ENCODE measurements at places on chromosomes 4 and X.
A peak's percentile ranks its signal among the peaks of the same experiment; 100 is the strongest.

DNA sequence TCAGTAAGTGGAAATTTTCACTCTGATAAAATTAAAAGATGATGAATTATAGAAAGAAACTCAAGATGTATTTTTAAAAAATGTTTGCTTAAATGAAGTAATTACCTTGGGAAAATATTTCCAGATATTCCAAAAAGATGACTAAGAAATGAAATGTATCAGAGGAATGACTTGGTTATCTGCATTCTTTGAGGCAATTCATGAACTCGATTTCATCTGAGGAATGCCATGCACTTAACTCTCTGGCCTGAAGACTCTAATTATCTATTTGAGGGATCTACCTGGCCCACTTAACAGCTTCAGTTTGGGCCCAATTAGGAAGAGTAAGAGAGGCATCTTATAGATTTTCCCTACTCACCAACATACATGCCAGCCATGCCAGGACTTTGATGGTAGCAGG, 182.3 kb downstream of the INPP4B start:
- no peak for DNase-seq

DNA sequence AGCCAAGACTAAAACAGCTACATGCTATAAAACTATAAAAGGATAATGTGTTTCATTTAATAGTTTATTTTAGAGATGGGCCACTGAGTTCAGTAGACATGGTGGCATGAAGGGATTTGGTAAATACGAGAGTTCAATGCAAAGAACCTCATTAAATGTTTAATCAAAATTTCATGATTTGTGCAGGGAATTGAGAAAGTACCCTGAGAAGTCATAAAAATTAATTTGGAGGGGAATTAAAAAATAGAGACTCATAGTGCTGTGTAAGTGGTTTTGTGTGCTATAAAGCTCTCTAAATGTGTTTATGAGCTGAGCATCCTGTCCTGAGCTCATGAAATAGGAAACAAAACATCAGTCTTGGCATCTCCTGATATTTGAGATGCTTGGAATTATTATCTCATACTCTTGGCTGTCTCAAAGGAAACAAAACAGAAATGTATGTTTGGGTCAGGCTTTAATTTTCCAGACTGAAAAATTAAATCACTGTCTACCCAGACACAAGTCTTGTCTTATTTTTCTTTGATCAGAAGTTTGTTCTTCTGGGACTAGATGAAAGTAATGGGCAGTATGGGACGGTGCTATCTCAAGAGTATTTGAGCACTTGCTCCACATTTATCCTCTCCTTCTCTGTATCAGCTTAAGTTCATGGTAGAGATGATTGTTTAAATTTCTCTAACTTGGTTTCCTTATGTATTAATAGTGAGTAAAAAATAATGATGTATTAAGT, 38.0 kb upstream of the EMCN start:
- DNase-seq, result no peak

DNA sequence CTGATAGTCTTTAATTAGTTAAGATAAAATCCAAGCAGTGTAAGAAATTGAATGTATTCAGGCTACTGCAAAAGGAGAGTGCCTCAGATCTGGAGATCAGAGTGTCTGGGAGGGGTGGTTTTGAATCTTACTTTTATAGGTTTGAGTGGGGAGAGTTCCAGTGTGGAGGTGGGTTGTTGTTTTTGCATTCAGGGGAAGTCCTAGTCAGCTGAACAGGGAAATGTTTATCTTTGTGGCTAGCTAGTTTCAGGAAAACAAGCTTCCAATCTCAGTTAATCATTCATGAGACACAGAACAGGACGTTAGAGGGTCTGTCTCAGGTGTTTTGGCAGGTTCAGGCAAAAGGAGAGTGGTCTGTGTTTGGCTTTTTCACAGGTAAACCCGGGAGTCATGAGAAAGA, 26.0 kb downstream of the ZNF81 start:
- no peak for DNase-seq

GRCh38 chrX:97714072-97714471, 830.4 kb downstream of the RPA4 start:
- DNase-seq, result no peak

GRCh38 chrX:109822861-109823260, 89.8 kb upstream of the ACSL4 start:
- no peak for DNase-seq

DNA sequence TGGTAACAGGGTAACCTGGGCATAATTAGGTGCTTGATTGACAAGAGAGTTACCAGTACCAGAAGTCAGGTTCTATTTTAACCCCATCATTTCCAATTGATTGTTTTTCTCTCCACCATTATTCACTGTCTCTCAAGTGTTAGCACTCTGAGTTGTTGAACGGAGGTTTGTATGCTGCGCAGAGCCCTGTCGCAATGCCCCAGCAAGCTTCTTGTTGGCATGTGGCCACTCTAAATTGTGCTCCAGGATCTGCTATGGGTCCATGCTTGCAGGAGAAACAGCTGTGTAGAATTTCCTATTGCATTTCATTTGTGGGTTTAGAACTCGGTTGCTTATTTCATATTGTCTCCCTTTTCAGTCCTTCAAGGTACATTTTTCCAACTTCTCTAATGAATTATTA, 98.2 kb downstream of the KLHL8 start:
- DNase-seq, result no peak

DNA sequence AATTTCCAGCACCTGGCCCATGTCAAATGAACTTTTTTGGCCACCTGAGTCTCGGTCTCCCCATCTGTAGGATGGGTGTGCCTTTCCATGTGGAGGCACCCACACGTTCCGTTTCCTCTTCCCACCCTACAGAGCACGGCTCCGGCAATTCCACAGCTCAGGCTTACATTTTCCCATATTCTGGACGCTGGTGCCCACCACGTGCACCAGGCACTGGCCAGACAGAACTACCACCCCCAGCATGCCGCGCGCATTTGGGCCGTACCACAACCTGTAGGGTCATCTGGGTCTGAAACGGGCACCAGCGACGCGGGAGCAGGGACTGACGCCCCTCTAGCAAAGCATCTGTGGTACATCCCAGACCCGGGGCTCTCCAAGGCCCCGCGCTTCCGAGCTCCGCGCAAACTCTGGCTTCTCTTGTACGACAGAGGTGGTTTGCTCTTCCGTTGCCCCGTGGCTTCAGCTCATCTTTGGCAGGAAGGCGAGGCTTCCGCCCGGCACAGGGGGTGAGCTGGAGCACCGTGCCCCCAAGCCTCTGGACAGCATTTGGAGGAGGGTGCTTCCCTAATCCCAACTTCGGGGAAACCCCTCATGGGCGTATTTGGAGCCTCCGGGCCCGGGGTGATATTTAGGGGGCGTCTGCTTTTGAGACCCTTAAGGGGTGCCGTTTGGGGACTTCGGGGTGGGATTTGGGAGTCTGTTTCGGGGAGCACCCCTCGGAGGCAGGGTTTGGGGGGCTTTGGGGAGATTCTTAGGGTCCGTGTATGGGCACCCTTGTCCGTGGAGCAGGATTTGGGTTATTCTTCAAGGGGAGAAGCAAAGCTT, 3.0 kb upstream of the UBA1 start:
- DNase-seq, result peak; percentile 78

DNA sequence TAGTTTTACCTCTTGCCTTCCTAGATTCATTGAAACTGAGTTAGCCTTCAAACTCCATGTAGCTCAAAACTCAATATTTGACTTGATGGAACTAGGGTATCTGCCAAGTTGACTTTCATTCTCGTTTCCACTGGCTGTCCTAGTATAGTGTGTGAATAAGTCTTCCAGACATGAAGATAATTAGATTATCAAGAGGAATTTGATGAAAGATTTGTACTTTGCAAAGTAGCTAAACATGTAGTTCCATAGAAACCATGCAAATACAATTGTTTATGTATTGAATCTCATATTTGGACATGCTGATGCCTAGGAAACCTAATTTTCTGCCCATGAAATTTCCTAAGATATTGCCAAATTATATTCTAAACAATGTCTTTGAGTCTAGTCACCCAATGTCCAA, 297.5 kb downstream of the ARHGAP24 start:
- DNase-seq, result no peak

- no peak for DNase-seq
Measured at GRCh38 chr4:89213382-89213701, 94.3 kb downstream of the GPRIN3 start.

GRCh38 chr4:174210952-174211490, 72.4 kb downstream of the FBXO8 start:
- DNase-seq, result no peak

DNA sequence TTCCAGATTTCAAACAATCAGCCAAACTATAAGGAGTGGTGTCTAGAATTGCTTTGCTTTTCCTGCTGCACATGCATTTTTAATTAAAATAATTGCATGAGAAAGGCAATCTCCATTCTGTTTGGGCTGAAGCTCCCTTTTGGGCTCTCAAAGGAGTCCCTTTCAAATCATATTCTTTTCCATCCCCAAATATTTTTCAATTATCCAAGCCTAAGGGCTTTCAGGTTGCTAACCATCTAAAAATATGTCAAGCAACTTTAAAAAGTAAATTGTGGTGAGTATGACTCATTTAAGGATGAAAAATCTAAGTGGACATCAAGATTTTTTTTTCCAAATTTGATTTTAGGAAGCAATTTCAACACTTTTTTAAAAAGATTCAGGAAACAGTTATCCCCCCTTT, 28.4 kb downstream of the PIR start:
- no peak for DNase-seq

DNA sequence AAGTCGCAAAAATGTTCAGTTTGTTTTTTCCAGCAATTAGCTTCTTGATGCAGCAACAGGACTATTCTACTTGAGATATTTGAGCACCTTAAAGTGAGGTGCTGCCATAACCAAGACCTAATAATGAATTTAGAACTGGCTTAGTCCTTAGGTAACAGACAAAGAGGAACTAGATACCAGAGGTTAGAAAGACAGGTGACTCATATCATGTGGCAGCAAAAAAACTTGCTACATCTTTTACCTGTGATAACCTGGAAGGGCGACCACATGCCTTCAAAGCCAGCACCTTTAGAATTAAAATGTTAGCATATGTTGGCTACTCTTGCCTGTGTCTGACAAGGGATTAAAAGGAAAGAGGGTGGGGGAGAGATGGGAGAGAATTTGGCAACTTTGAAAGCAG, 90.4 kb downstream of the ARHGAP6 start:
- no peak for DNase-seq

DNA sequence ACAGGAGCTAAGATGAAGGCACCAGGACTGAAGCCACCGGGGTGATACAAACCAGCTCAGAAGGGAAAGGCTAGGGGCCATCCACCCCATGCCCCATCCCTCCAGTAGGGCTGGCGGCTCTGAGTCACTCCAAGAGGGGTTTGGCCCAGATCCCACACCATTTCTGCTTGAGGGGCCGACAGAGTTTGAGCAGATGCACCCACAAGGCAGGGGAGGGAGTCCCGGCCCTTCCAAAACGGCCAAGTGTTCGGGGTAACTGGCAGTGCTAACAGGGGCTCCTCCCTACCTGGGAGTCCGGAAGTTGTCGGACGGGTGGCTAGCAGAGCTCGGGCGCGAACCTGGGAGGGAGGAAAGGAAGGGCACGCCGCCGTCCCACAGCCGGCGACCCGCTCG, 412 bp downstream of the SLC10A3 start:
- DNase-seq, result peak; percentile 13

GRCh38 chrX:118756101-118756500, 28.7 kb downstream of the IL13RA1 start:
- DNase-seq, result no peak

GRCh38 chr4:74408639-74409038, 36.3 kb upstream of the AREG start:
- no peak for DNase-seq

DNA sequence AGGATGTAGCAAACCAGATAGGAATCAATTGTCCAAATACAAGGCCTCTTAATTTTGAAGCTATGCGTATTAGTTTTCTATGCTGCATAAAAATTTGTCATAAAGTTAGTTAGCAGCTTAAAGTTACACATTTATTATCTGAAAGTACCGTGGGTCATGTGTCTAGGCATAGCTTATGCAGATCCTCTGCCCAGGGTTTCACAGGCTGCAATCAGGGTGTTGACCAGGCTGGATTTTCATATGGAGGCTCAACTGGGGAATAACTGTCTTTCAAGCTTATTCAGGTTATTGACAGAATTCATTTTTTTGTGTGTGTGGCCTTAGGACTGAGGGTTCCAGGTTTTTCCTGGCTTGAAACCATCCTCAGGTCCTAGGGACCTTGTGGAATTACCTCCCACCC, 265.1 kb downstream of the SLC39A8 start:
- DNase-seq, result no peak

DNA sequence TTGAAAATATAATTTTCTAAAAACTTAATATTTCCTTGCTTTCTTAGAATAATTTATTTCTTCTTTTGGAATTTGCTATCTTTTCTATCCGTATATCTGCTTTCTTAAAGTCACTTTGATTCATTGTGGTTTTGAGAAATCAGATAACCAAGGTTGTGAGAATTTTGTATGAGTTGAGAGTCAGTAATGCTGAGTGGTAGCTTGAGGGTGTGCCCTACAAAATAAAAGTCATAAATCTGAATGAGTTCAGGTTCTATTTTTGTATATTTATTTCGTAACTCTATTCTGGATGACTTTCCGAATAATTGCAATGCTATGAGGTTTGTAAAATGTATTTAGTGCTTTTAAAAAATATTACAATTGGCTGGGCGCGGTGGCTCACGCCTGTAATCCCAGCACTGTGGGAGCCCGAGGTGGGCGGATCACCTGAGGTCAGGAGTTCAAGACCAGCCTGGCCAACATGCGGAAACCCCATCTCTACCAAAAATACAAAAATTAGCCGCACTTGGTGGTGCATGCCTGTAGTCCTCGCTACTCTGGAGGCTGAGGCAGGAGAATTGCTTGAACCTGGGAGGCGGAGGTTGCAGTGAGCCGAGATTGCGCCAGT, 8.9 kb downstream of the COPS4 start:
- DNase-seq, result no peak

- no peak for DNase-seq
Measured at GRCh38 chr4:185774845-185775680, 36.9 kb downstream of the SORBS2 start.

- no peak for DNase-seq
Measured at GRCh38 chrX:151752847-151753246, 18.3 kb downstream of the CNGA2 start.

DNA sequence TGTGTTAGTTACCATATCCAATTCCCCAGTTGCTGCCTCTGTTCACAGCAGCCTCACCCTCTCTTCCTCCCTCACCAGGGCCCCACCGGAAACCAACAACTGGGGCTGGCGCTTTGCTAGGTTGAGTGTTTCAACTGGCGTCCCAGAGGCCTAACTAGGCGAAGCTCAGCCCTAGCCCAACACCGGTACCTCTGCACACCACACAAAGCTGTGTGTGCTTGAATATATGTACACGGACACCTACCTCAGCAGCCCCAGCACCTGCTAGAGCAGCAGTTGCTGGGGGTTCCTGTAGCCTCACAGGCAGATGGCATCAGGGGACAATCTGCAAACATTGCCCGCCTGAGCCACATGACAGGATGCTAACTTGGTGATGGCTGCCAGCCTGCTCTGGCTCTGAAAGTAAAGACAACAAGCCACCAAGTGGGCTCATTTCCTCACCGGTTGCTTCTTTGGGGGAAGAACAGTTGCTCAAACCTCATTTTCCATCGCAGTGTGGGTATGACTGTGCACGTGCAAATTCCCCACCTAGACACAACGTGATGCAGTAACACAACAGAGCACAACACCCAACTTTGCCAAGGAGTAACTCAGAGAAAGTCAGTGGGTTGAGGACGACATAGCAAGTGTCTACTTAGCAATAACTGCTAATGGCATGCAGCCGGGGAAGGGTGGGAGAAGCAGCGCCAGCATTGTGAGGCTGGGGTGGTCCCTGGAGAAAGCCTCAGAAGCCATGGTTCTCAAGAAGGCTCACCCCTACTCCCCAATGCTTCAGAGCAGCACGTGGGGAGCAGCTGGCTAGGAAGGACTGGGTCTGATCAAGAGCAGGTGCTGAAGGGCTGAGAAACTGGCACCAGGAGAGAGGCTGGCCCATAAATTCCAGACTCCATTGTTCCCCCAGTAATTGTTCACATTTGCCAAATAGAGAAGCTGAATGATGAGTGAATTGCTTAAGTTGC, 139.5 kb downstream of the SH3KBP1 start:
- no peak for DNase-seq
